ENCODE measurements at places on chromosomes 4 and X. TPM values are rescaled to one million over a fixed set of nuclear protein-coding genes. Genes with fewer than 3 reads are reported as not detected.

DNA sequence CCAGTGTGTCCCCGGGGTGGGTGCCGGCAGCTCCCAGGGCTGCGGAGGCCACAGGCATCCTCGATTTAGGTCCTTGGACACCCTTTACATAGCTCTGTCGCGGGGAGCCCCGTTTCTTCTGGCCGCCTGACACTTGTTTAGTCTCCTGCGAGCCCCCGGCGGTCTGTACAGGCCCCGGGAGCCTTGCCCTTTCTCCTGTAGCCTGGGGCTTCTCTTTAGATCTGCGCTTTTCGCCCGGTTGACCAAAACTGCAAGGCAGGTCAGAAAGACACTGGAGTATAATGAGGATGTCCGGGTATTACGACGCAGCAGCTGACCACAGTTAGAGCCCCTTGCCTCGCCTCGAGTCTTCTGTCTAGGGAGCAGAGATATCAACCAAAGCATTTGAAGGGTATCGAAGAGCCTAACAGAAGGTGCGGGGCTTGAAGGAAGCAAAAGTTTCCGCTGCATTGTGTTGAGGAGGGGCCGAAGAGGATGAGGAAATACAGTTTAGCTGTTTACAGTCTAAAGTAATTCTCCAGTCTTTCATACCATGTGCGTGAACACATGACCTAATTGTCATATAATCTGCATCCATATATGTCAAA lies 479 bp downstream of the BRCC3 start:
- DNase-seq: no peak

- no peak for DNase-seq
Measured at GRCh38 chr4:106362086-106362825, 6.3 kb downstream of the GIMD1 start.

DNA sequence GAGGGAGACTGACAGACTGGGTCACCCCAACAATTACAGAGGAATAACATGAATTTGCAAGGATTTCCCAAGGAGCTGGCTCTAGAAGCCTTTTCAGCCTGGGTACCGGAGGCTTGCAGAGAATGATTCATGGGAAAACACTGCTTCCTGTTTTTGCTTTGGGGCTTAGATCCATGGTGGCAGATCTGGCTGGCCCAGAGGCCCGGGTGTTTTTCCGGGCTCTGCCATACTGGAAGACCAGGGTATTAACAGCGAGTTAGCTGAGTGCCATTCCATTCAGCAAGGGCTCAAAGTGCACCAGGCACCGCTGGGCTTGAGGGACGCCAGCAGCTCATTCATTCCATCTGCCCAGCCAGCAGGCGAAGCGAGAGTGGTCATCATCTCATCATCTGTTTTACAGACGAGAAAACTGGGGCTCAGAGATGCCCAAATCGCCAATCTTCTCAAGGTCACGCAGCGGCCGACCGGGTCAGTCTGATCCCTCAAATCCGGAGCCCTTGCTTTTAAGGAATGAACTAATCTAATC lies 1.3 kb downstream of the WDR1 start:
- no peak for DNase-seq

DNA sequence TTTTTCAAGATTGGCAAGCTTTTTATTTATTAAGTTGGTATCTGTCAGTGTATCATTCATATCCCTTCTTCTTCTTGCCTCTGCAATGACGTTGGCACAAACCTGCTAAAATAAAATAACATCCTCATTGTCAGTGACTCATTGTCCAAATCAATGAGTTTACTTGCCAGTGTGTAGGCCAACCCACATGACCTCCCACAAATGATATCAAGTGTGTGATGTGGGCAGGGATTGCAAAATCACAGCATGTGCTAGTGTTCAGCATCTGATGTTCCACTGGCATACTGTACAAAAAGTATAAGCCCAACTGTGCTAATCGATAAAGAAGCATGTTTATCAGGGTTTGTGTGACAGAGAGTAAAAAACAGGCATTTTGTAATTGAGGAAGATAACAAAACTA lies 25.5 kb downstream of the GPAT3 start:
- DNase-seq: no peak

DNA sequence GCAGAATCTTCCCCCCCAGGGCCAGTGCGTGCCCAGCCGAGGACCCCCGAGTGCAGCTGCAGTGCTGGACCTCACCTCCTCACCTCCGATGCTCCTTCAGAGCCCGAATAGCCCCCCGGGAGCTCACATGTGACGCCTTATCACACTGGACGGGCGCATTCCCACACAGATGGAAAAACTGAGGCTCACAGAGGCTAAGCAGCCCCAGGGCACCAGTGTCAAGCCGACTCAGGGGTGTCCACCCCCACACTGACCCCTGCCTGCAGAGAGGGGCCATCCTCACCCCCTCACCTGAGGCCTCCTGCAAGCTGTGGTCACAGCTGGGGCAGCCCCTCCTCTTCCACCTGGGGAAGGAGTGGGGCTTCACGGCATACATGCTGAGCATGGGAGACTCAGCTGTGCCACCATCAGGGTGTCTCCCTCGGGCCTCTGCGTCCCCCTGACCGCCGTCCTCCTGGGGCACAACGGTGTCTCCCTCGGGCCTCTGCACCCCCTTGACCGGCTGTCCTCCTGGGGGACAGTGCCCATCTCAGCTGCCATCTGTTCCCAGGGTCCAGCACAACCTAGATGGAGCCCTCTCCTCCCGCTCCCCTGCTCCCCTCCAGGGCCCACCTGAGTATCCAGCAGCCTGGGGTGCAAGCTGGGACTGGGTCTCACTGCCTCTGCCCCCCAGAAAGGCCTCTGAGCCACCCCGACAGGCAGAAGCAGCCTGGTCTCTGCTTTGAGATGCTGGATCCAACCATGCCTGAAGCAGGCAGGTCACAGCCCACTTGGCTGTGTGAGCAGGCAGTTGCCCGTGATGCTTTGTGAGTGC lies 85.3 kb upstream of the NKX1-1 start:
- DNase-seq: no peak

Gene HTR2C
- not detected for total RNA-seq

Gene ENOPH1
- 20.8 TPM for total RNA-seq

Gene STIM2
- 27.2 TPM for total RNA-seq

Gene TMEM150C
- 1.8 TPM for total RNA-seq
